Stimulated activated CD8-positive, alpha-beta memory T cell treated with anti-CD3 and anti-CD28 coated beads, Interleukin-12 subunit alpha, Interleukin-12 subunit beta, amount 100 ng/mL, for 4 hours (primary cell): ENCODE measurements at places on chromosomes 16 and 17.

- peak; percentile 60 for DNase-seq
These were observed 24.9 kb downstream of the SBK1 start for GRCh38 chr16:28317040-28317880.

GRCh38 chr17:63382136-63382535 is 64.0 kb downstream of the CYB561 start:
- no peak for DNase-seq

DNA sequence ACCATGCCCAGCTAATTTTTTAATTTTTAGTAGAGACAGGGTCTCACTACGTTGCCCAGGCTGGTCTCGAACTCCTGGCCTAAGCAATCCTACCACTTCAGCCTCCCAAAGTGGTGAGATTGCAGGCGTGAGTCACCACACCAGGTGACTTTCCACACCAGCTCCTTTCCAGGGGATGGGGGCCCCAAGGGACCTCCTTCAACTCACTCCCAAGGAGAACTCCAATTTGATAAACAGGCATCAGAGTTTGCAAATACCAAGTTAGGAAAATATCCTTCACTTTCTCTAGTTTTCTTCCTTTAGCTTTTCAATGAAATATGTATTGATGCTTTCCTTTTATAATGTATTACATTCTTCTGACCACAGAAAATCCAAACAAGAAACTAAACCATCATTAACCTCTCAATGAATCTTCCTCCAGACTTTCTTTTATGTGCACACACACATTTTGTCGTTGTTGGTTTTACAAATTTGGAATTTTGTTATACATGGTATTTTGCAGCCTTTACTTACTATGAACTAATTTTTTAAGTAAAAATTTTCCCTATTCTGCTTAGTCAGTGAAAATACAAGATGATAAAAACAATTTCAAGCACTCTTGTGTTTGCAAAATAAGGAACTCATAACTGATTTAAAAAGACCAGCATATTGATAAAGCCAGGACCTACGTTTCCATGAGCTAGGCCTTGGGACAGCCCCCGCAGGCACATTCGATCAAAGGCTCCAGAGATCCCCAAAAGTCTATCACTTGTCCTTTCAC is 32.0 kb downstream of the GAS7 start:
- no peak for DNase-seq

- DNase-seq: no peak
These were observed 24.7 kb upstream of the ICAM2 start for GRCh38 chr17:64045176-64045575.

GRCh38 chr17:19264268-19264667 is 27.1 kb downstream of the EPN2 start:
- no peak for DNase-seq

GRCh38 chr17:42279776-42280630 is 3.8 kb upstream of the STAT5B start:
- DNase-seq: no peak

GRCh38 chr16:51658531-51658930 is 507.5 kb upstream of the SALL1 start:
- no peak for DNase-seq

DNA sequence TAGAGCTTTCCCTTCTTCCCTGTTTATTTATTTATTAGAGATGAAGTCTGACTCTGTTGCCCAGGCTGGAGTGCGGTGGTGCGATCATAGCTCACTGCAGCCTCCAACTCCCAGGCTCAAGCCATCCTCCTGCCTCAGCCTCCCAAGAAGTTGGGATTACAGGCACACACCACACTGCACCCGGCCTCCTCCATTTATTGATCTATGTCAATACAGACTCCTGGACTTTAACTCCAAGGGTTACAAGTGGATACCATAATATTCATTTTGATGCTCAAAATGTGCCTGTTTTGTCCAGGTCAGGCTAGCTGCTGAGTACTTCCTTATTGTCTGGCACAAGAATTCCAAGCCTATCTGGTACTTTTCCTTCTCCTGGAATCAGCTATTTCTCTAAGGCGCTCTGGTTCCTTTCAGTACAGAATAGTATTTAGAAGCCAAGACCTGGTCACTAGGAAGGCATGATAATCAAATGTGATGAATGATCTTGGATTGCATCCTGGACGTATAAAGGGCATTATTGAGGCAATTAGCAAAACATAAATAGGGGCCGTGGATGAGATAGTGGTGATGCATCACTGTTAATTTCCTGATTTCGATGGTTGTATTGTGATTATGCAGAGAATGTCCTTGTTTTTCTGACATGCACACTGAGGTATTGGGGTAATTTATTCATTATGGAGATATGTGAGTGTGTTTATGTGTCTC is 21.7 kb downstream of the IL4R start:
- DNase-seq: no peak

DNA sequence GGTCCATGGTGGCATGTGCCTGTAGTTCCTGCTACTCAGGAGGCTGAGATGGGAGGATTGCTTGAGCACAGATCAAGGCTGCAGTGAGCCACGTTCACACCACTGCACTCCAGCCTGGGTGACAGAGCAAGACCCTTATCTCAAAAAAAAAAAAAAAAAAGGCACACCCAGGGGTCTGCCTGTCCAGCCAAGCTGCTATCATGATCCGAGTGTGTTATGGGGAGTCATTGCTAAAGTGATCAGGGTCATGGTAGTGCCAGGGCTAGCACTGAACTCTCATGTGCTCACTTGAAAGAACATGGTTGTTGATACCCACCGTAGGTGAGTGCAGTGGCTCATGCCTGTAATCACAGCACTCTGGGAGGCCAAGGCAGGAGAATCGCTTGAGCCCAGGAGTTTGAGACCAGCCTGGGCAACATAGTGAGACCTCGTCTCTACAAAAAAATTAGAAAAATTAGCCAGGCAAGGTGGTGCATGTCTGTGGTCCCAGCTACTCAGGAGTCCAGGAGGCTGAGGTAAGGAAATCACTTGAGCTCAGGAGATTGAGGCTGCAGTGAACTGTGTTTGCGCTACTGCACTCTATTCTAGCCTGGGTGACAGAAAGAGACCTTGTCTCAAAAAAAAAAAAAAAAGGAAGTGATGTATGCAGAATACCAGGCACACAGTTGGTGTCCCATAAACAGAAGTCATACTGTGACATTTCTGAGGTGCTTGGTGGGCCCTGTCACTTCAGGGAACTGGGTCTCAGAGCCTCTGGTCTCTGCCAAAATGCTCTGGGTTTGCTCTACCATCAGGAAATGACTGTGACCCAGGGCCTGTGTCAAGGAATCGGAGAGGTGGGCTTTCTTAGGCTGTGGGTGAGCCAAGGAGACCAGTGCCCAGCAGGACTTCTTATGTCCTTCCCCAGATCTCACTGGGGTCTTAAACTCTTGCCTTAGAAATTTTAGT is 2.2 kb downstream of the PRM1 start:
- DNase-seq: no peak

DNA sequence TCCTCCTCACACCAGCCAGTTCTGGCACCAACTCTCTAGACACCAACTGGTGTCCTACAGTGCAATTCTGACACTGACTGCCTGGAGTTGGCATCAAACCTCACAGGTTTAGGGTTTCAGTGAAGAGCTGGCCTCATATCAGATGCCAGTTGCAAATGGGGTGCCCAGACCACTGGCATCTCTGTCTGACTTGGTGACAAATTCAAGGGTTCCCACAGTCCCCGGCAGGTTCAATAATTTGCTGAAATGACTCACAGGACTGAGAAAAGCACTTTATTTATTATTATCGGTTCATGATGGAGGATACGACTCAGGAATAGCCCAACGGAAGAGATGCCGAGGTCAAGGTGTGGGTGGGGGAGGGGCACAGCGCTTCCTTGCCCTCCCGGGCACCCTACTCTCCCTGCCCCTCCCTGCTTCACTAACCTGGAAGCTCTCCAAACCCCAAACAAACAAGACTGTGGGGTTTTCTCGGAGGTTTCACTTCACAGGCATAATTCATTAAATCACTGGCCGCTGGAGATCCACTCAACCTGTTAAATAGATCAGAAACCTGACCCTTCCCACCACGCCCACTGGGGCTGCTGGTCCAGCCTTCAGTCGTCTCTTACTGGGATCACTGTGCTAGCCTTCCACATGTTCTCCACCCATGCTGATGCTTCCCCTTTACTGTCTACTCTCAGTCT is 1.7 kb upstream of the NLRP1 start:
- DNase-seq: no peak

GRCh38 chr16:79882340-79883005 is 281.9 kb upstream of the MAF start:
- no peak for DNase-seq

DNA sequence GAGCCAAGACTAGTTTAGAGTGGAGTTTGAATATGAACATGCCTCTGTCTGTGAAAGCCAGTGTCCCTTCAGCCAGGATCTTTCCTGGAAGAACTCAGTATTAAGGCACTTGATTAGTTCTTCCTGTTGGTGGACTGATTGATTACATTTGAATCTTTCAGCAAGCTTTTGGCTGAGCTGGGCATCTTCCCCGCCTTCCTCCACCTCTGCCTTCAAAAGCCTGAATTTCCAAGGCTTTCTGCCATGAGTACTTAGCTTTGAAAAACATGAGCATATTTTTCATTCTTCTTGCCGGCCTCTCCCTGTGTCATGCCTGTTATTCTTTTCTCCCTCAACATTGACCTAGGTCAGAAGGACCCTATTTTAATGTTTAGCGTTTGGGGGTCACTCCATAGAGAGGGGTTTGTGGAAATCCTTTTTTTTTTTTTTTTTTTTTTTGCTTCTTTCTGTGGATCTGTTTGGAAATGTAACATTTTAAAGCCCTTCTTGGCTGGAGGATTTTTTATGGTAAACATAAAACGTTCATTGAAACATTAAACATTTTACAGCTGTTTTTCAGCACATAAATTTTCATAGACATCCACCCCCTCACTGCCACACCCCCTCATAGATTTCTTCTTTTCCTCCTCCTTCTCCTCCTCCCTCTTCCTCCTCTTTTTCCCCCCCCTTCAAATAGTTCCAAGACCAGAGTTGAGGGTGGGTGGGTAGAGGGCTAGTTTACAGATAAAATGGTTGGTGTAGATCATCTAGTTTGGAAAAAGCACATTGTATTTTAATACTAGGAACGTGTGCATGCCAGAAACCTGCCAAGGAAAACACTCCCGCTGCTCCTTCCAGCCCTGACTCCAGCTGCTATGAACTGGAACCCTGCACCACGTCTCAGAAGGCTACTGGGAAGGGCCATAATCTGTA is 645.9 kb downstream of the WWOX start:
- no peak for DNase-seq

- no peak for DNase-seq
These were observed 78.9 kb downstream of the TRIM37 start for GRCh38 chr17:59027750-59028149.

- DNase-seq: no peak
These were observed 9.2 kb downstream of the AHSP start for GRCh38 chr16:31536804-31537361.

- no peak for DNase-seq
These were observed 21.4 kb downstream of the CCDC102A start for GRCh38 chr16:57514791-57515600.

- DNase-seq: no peak
These were observed 93.9 kb downstream of the ENGASE start for GRCh38 chr17:79168486-79169055.

DNA sequence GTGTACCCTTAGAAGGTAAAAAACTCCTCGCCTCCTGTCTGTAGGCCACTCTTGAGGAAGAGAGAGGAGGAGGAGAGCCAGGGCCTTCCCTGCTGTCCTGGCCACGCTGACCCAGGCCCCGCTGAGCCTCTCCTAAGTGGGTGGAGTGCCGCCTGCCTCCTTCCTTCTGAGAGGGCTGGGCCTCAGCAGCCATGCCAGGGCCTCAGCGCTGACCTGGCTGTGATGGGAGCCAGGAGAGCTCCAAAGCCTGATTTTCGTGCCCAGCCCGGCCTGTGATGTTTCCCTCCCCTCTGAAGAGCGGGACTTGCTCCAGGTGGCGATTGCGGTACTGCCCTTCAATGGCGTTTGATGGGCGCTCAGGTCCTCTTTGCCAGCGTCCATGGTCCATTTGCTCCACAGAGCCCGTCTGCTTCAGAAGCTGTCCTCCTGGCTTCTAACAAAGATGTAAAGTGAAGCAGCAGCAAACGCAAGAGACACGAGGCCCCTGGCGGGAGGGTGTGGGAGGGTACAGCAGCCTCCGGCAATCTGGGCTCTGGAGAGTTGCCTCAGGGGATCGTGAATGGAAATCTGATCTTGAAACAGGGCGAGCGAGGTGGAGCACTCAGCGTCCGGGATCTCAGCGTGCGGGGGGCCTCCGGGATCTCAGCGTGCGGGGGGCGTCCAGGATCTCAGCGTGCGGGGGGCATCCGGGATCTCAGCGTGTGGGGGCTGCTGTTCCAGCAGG is 93.5 kb downstream of the NPIPB11 start:
- no peak for DNase-seq

DNA sequence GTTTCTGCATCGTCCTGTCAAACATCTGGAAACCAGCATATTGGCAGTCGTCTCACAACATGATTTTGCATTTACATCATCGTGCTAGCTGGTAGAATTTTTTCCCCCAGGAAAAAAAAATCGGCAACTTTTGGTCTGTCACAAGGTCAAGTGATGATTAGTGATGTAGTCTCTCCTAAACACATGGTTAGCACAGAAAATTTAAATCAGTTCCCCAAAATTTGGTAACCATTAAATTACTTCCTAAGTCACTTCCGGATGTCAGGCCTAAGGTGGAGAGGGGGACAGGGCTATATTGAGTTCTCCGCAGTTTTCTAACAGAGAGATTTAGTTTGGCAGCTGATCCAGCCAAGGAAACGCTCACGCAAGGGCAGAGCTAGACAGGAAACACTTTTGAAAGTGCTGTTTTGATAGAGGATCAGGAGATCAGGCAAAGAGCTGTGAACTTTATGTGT is 271.0 kb upstream of the TBX2 start:
- DNase-seq: no peak

- DNase-seq: no peak
These were observed 9.0 kb upstream of the CDH5 start for GRCh38 chr16:66357523-66357928.

DNA sequence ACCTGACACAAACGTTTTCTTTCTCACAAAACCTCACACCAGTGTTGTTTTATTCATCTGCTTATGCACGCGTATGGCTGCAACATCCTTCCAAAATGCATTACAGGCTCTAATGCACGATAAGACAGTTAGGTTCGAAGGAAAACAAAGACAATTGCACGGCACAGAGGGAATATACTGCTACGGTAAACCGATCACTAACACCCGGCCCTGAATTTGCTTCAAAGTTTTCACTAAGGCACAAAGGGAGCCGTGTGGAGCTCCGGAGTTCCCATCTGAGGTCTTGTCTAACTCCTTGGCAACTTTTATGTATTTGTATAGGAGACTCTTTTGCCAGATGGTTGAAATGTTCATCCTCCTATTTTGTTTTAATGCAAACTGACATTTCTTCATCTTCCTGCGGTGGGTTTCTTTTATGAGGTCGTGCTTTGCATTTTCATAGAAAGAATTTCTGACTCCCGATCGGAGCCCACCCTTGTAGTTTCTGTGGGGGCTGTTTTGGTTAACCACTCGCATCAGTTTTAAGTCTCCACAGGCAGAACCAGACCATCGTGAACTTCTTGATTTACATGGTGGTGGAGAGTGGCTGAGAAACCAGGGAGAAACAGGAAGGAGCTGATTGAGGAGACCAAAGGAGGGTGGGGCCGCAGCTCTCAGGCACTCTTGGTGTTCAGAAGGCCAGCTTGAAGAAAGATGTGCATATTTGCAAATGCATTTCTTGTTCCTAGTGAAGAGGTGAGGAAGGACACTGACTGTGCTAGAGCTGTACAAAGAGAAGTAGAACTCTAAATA is 516.8 kb downstream of the MAF start:
- no peak for DNase-seq

- no peak for DNase-seq
These were observed 155.9 kb upstream of the MYOCD start for GRCh38 chr17:12509801-12510200.
